ENCODE measurements at places on chromosomes 16 and 17.

DNA sequence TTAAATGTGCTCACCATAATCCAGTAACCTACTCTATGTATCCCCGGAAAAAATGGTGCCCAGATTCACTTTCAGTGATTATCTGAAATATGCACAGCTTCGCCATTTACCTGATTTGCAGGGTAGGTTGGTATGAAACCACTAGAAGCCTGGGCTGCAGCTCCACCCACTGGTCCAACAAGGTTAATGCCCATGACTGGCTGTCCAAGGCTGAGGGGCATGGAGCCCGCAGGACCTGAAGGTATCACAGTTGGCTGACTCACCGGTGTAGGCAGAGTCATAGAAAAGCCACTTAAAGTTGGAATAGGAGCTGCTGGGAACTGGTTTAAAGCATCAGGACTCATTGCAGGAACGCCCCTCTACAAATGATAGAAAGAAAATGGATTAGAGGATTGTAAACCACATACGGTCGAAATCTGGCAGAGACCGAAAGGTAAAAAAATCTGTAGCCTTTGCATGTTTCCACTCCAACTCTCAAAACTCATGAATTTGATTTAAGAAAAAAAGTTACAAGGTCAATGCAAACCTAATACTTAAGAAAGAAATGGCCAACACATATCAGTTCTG, 38.6 kb downstream of the SYNRG start:
- DNase-seq = no peak

- no peak for DNase-seq
These were observed 2.4 kb upstream of the CAPN15 start for GRCh38 chr16:525123-525519.

GRCh38 chr16:14345512-14346115, 274.5 kb downstream of the MRTFB start:
- no peak for DNase-seq

GRCh38 chr17:15278924-15279477, 13.9 kb upstream of the PMP22 start:
- DNase-seq = no peak

- DNase-seq = no peak
These were observed 73.3 kb upstream of the IRX6 start for GRCh38 chr16:55250701-55251100.

DNA sequence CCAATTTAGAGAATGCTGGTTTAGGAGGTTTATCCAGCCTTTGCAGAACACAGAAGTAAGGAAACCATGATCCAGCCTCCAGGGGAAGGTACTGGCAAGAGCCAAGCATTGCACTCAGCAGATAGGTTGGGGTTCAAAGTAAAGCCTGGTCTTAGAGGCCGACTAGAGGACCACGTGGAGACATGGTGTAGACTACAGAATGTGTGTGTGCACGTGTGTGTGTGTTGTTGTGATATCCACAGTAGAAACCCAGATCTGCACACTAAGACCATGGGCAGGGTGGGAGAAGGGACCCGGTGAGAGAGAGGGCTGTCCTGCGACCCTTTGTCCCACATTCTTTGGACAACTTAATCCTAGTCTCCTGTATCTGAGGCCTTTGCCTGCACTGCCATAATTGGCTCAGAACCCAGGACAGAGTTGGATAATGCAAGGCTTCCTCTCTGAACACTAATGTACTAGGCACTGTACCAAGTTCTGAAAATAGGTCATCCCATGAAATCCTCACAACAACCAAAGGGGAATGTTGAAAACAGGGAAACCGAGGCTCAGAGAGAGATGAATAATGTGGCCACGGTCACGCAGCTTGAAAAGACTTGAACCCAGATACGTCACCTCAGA, 325.1 kb upstream of the HSBP1 start:
- no peak for DNase-seq

GRCh38 chr16:8764525-8765250, 32.8 kb downstream of the TMEM186 start:
- no peak for DNase-seq

DNA sequence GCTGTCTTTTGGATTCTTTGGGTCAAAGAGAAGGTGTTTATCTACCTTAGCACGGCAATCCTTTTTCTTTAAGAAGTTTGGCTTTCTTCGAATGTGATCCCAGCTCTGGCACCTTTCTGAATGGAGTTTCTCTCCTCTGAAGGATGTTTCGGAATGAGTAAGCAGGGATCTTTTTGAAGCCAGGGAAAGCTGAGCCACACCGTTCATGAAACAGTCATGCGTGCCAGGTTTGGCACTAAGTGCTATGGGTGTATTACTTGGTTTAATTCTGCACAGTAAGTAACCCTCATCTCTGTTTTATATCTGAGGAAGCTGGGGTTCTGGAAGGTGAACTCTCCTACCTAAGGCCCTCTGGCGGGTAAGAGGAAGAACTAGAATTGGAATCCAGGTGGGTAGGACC, 234.5 kb downstream of the NTN1 start:
- no peak for DNase-seq

- no peak for DNase-seq
These were observed 1.5 kb upstream of the SPAG7 start for GRCh38 chr17:4969047-4969550.

GRCh38 chr16:80664786-80665185, 124.0 kb downstream of the DYNLRB2 start:
- no peak for DNase-seq

- no peak for DNase-seq
These were observed 20.0 kb downstream of the USP32 start for GRCh38 chr17:60371818-60372510.

DNA sequence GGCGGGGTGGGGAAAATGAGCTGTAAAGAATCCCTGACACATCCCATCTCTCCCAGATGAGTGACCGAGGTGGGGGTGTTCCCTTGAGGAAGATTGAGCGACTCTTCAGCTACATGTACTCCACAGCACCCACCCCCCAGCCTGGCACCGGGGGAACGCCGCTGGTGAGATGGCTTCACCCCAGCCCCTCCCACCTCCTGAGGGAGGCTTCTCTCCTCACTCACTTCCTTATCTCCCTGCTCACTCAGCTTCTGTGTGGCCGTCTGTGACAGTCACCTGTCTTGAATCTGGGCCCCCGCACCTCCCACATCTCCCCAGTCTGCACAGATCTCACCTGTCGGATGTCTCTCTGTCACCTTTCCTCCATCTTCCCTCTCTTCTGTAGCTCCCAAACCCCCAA, 13.4 kb downstream of the PDK2 start:
- no peak for DNase-seq

DNA sequence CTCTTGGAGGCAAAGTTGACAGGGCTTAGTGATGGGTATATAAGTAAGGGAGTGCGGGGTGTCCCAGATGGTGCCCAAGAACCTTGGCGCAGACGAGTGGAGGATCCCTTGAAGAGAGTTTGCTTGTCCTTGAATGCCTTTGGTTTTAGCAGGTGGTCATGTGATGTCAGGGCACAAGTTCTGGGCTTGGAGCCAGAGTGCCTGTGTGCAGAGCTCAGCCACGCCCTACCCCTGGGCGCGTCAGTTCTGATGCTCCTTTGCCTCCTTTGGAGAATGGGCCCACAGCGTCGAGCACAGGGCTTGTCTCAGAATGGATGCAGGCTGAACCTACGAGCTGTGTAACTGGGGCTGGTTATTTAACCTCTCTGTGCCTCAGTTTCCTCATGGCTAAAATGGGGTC, 412.2 kb upstream of the EEF2KMT start:
- DNase-seq = no peak

DNA sequence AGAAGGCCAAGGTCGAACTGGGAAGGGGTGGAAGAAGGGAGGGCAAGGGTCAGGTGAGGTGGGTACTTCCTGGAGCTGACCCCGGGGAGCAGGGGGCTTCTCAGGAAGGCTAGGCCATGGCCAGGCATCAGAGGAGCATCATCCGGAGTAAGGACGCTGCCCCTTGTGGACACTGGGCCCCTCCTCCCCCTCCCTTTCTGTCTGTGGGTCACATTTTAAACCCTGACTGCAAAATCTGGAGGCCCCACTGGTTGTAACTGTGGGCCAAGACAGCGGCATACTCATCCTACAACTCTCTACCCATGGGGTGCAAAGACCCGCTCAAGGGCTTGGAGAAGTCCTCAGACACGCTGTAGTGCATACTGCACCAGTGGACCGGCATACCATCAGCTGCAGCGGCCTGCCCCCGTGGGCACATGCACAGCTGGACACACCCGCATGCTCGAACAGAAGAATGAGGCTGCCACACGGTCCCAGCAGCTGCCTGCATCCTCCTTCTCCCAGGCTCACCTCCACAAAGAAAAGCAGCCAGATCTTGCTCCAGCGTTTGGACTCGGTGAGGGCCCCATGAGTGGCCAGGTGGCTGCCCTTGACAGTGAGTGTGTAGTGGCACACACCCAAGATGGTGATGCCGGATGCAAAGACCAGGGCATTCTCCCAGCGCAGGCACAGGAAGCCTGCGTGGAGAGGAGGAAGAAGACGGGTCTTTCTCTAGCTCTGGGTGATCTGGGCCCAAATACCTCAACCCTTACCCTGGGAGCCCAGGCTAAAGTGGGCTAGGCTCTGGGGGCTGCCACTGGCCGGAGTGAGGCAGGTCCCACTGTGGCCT, 1.2 kb downstream of the FADS6 start:
- no peak for DNase-seq

DNA sequence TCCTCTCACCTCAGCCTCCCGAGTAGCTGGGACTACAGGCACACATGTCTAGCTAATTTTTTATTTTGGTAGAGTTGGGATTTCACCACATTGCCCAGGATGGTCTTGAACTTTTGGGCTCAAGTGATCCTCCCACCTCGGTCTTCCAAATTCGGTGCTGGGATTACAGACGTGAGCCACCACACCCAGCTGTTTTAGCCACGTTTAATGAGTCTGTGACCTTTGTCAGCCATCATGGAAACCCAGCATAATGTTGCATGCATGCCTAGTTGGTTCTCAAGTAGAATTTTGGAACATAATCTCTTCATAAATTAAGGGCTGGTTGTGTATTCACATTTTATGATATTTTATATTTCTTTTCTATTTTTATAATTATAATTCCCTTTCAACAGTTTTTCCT, 42.0 kb downstream of the GOSR1 start:
- DNase-seq = no peak

GRCh38 chr16:63516394-63516793, 1480.2 kb upstream of the CDH8 start:
- DNase-seq = no peak

GRCh38 chr16:57038166-57038565, 48.8 kb downstream of the NLRC5 start:
- DNase-seq = no peak

GRCh38 chr16:745739-746138, 4.9 kb upstream of the CIAO3 start:
- DNase-seq = no peak

- no peak for DNase-seq
These were observed 131.5 kb upstream of the CHMP6 start for GRCh38 chr17:80860101-80860671.

GRCh38 chr16:26569793-26570192, 496.9 kb upstream of the C16orf82 start:
- DNase-seq = no peak

GRCh38 chr17:78231991-78232858, 794 bp downstream of the TMEM235 start:
- DNase-seq = no peak
